Putamen (tissue), 1 donor: ENCODE measurements at places on chromosomes 2 and 18.
A peak's percentile ranks its signal among the peaks of the same experiment; 100 is the strongest.

DNA sequence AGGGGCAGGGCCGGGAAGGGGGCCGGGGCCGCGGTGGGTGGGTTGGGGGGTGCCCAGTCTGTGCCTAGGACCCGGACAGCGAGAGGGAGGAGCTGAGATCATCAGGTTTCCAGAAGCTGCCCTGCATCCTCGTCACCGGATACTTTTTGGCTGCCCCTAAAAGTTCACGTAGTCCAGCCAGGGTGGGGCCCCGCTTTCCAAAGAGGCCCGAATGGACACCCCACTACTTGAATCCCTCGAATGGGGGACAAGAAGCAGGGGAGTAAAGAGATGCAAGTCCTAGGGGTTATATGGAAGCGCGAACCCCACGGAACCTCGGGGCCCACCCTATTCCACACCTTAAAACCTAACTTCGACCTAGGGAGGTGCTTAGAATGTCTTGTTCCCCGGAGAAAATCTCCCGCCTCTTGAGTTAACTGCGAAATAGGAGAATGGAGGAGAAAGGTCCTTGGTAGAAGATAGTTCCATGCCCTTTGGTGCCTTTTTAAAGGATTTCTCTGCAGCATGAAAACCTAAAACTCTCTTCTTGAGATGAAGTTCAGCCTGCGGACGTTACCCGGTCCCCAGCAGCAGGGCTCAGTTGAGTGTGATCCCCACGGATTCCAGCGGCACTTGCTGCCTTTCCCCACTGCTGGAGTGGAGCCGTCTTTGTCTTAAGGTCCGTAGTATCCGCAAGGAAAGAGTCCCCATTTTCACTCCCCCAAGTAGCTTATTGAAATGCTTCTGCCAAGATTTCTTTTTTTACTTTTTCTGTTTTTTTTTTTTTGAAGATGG lies 2.1 kb upstream of the RNF152 start:
- DNase-seq, result no peak

DNA sequence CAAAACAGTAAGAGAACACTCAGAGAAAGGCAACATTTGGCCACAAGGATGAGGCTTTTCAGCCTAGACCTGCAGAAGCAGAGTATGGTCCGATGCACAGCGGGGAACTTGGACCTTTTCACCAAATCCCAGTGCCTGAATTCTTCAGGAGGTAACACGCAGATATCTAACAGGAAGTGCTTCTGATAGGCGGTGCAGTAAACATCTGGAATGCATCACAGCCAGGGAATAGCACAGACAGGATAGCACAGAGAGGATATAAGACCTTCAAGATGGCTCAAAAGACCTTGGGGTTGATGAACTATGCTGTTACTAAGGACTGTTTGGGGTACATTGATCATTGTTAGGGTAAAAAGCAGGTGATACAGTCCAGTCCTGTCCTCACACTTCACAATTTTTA lies 1.7 kb downstream of the TMEM127 start:
- no peak for DNase-seq

DNA sequence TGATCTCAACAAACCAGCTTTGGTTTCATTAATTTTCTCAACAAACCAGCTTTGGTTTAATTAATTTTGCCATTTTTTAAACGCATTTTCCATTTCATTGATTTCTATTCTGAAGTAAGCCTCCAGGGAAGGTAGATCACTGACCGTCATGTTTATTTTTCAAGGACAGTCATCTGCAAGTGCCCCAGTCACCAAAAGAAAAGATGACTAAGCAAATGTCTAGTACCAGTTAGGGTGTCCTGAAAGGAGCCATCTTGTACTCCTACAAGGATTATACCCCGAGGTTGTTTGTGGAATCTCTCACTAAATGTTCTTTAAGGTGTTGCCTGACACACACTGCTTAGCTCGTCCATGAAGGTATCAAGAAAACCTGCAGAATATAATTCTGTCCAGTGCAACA lies 6.1 kb upstream of the UGT1A8 start:
- DNase-seq, result no peak

GRCh38 chr18:58792086-58792485 lies 72.6 kb upstream of the ZNF532 start:
- DNase-seq, result no peak

GRCh38 chr2:133420788-133421187 lies 147.5 kb downstream of the NCKAP5 start:
- DNase-seq, result no peak

DNA sequence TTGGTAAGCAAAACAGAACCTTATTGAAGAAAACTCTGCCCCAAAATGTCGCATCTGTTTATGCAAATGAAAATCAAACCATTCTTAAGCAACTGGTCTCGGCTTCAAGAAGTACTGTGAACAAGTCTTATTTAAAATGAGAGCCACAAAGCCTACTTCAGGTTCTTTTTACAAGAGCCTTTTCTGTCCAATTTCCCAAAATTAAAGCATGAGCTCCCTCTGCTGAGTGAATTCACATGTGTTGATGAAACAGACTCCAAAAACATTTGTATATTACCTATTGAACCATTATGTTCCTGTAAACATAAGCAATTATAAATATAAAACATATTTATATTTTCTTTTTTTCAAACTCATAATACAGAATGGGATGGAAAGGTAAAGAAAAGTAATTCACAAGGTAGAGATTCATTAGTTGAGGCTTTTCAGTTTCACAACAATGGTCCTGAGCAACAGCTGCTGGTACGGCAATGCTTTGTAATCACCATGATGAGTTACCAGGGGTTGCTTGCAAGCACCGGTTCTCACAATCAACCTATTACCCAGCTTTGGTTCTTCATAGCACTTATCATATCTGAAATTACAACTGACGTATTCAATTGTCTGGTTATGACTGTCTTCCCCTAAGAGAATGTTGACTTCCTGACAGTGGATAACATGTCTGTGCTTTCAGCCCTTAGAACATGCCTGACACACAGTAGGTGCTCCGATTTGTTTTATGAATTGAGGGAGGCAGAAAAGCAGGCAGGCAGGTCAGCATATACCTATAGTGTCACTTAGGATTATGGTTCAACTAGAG lies 108.4 kb upstream of the BZW1 start:
- DNase-seq, result peak; percentile 72

DNA sequence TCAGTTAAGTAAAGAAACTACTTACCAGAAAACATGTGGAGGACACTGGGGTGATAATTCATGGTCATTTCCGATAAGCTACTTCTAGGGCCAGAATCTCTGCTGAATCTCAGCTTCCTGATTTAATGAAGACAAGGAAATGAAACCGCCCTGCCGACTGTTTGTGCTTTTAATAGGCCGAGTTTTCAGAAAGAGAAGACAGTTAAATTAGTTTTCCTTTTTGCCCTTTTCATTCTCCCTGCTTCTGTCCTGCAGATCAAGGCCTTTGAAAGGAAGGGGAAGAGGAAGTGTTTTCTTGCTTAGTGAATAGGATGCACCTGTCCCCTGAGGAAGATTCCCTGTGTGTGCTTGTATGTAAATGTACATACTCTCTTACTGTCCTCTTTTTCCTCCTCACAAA lies 126.6 kb downstream of the SH3RF3 start:
- DNase-seq, result peak; percentile 36

GRCh38 chr2:152127628-152128027 lies 28.8 kb upstream of the CACNB4 start:
- DNase-seq, result no peak

- DNase-seq, result no peak
Measured at GRCh38 chr2:86649119-86649947, 25.7 kb upstream of the RNF103 start.

- no peak for DNase-seq
Measured at GRCh38 chr2:111173856-111174255, 53.1 kb downstream of the BCL2L11 start.

GRCh38 chr2:105439141-105439540 lies 40.3 kb upstream of the FHL2 start:
- no peak for DNase-seq

- no peak for DNase-seq
Measured at GRCh38 chr2:237223201-237223861, 137.6 kb downstream of the COPS8 start.

DNA sequence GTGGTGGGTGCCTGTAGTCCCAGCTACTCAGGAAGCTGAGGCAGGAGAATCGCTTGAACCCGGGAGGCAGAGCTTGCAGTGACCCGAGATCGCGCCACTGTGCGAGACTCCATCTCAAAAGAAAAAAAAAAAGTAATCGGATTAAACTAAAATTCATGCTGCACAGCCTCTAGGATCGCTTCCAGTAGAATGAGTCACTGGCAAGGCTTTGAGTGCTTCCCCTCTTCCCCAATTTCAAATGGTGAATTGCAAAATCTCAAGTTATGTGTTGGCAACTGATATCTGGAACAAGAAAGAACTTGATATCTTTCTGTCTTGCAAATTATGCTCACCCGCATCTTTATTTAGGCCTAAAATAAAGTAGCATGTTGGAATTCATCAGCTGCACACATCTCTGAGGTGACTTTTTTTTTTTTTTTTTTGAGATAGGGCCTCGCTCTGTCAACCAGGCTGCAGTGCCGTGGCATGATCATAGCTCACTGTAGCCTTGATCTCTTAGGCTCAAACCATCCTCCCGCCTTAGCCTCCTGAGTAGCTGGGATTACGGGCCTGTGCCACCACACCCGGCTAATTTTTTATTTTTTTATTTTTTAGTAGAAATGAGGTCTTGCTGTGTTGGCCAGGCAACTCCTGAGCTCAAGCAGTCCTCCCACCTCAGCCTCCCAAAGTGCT lies 12.7 kb downstream of the TTC39C start:
- no peak for DNase-seq

DNA sequence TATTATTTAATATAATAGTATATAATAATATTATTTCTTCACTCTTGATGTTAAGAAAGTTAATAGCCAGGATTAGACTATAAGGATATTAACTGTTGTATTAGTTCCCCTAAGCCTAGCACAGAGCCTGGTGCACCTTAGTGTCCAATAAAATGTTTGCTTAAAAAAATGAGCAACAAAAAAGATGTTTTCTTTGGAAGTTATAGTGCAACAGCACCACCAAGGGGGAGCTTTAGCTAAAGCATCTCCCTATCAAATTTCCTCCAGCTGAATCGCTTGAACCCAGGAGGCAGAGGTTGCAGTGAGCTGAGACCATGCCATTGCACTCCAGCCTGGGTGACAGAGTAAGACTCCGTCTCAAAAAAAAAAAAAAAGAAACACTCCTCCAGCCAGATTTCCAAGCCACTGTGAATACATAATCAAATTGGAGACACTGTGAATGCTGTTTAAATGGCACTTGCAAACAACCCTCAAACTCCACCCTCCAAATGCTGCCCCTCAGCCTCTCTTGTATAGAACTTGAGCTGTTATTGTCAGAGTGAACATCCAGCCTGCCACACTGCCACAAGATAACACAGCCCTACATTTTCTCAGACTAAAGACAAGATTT lies 221.9 kb downstream of the DYM start:
- peak; percentile 33 for DNase-seq

GRCh38 chr2:222452422-222452950 lies 28.1 kb downstream of the SGPP2 start:
- no peak for DNase-seq

GRCh38 chr2:94947097-94948016 lies 76.1 kb downstream of the TEKT4 start:
- no peak for DNase-seq

GRCh38 chr2:202749477-202749876 lies 114.7 kb downstream of the FAM117B start:
- no peak for DNase-seq

DNA sequence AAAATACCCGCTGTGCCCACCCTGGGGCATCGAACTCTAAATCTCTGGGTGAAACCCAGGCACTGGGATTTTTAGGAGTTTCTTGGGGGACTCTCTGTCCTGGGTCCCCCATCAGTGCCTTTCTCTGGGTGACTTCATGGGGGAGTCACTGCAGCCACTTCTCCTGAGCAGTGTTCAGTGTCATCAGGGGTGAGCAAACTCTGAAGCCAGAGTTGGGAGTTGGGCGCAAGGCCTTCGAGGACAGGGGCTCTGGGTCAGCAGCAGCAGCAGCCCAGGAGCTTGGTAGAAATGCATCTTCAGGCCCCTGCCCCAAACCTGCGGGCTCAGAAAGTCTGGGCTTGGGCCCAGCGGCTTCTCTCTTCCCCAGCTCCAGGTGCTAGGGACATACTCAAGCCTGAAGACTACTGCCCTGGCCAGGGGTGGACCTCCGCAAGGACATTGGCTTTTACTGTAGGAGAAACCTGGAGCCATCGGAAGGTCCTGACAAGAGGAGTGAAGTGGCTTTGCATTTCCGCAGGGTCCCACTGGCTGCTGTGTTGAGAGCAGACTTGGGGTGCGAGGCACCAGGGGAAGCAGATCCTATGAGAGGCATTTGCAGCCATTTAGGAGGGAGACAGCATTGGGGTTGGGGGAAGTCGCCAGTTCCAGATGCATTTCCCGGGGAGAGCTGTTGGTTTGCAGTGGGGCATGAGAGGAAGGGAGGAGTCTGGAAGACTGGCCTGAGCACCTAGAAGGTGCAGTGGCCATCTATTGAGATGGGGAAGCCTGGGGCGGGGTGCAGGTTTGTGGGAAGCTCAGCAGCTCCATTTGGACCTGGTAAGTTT lies 51.5 kb upstream of the FAHD2A start:
- no peak for DNase-seq

DNA sequence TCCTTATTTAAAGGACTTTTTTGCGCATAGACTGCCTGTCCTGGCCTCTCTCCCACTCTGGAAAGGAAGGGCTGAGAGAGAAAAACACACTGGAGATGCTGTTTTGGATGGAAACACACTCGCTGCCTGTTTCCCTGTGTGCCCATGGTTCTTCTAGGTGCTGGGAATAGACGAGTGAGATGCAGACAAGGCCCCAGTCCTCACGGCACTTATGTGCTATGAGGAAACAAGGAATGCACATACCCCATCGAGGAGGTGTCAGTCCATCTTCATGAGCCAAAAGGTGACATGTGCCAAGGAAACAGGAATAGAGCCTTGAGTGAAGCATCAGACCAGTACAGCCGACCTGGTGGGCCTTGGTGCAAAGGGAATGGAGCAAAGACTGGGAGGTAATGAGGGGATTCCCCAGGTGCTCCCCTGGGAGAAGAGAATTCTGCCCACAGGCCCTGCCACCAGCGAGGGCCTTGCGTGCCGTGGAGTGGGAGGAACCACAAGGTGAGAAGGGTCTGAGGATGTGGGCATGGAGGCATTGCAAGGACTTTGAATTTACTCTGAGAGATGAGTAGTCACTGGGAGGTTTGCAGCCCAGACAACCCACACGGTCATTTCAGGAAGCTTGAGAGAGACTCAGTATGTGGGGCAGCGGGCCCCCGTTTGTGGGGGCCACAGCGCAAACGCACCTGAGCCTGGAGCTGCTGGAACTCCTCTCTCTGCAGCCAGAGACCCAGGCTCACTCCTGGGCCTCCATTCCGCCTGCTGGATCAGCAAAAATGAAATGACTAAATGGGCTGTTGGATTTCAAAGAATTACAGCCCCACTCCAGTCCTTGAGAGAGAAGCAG lies 197.5 kb upstream of the COPS8 start:
- no peak for DNase-seq

GRCh38 chr2:40123326-40123725 lies 328.6 kb downstream of the SLC8A1 start:
- DNase-seq, result no peak

GRCh38 chr2:46376586-46376985 lies 79.4 kb downstream of the EPAS1 start:
- DNase-seq, result no peak

GRCh38 chr18:62279561-62279960 lies 45.5 kb upstream of the TNFRSF11A start:
- no peak for DNase-seq
